ENCODE measurements at places on chromosomes 4 and X. TPM values are rescaled to one million over a fixed set of nuclear protein-coding genes. Genes with fewer than 3 reads are reported as not detected.
A peak's percentile ranks its signal among the peaks of the same experiment; 100 is the strongest.

CYLC1 gene
- not detected for total RNA-seq

DNA sequence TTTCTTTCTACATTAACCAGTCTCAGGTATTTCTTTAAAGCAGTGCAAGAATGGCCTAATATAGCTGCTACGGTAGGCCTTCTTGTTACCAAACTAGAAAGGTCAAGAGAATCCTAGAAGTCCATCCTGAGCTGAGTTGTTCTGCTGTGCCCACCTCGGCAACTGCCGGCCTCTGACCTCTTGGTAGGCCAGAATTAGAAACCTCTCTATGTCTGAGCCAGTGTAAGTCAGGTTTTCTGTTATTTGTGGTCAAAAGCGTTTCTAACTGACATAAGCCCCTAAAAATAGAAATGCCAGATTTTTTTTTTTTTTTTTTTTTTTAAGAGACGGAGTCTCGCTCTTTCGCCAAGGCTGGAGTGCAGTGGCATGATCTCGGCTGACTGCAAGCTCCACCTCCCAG lies 43.1 kb downstream of the SOWAHB start:
- H3K4me1 ChIP-seq, result no peaks in the 10 kb centered on the region
- H3K4me3 ChIP-seq, result no peak overlapping the region
- no peak for DNase-seq
- H3K27ac ChIP-seq, result no peak overlapping the region
- no peaks in the 10 kb centered on the region for H3K36me3 ChIP-seq

CDX4 gene
- not detected for total RNA-seq

DNA sequence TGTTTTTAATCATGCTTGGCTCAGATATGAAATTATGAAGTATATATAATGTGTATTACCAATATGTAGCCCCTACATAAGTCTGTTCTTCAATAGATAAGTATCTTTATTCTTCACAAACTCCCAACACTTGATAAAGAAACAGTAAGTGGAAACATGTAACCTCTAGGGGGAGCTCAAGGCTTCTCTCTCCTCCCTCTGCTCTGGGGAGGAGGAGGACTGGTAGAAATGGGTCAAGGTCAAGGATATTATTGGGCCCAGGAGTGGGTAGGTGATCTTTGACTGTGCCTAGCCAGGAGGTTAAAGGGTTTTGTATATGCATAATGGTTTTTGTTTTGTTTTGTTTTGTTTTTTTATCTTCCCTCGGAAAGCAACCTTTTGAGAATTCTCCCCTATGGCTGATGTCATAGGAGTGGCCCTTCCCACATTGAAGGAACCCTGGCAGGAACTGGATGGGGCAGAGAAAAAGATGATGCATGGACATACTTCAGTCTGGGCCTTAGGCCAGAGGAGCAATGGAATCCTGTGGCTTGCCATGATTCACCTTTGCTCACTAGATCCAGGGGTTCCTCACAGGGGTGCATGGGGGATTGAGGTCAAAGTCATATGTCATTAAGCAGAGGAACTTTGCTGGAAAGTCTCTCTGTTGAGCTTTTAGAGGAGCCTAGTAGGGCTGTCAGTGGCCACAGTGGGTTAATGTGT lies 460.3 kb downstream of the MID1IP1 start:
- no peak for DNase-seq
- no peaks in the 10 kb centered on the region for H3K36me3 ChIP-seq
- H3K27me3 ChIP-seq, result peaks cover 8% of the 10 kb centered on the region
- H3K4me3 ChIP-seq, result no peak overlapping the region
- no peaks in the 10 kb centered on the region for H3K4me1 ChIP-seq
- no peak overlapping the region for H3K27ac ChIP-seq

- no peaks in the 10 kb centered on the region for H3K27me3 ChIP-seq
- DNase-seq, result peak; percentile 44
- no peaks in the 10 kb centered on the region for H3K4me1 ChIP-seq
- H3K27ac ChIP-seq, result no peak overlapping the region
- no peaks in the 10 kb centered on the region for H3K36me3 ChIP-seq
Measured at GRCh38 chrX:19887911-19888879, 795 bp upstream of the SH3KBP1 start.

- H3K36me3 ChIP-seq, result no peaks in the 10 kb centered on the region
- H3K4me3 ChIP-seq, result no peak overlapping the region
- peak overlapping the region; percentile 46 for H3K27ac ChIP-seq
- no peak for DNase-seq
- no peaks in the 10 kb centered on the region for H3K27me3 ChIP-seq
Measured at GRCh38 chr4:169256856-169257761, 13.6 kb downstream of the SH3RF1 start.

GRCh38 chr4:186205156-186205555 lies 13.8 kb downstream of the CYP4V2 start:
- H3K4me1 ChIP-seq, result no peaks in the 10 kb centered on the region
- H3K27ac ChIP-seq, result peak overlapping the region; percentile 76
- DNase-seq, result no peak
- H3K27me3 ChIP-seq, result no peaks in the 10 kb centered on the region
- no peak overlapping the region for H3K4me3 ChIP-seq
- H3K36me3 ChIP-seq, result no peaks in the 10 kb centered on the region

DNA sequence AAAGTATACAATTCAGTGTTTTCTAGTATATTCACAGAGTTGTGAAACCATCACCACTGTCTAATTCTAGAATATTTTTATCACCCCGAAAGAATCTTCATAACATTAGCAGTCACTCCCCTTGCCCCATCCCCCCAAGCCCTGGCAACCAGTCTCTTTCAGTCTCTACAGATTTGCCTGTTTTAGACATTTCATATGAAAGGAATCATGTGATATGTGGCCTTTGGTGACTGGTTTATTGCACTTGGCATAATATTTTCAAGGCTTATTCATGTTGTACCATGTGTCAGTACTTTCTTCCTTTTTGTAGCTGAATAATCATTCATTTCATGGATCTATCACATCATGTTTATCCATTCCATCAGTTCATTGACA lies 371.7 kb downstream of the AFF2 start:
- no peaks in the 10 kb centered on the region for H3K36me3 ChIP-seq
- no peak for DNase-seq
- no peak overlapping the region for H3K27ac ChIP-seq
- peaks cover under 1% of the 10 kb centered on the region for H3K27me3 ChIP-seq
- no peaks in the 10 kb centered on the region for H3K4me1 ChIP-seq

DNA sequence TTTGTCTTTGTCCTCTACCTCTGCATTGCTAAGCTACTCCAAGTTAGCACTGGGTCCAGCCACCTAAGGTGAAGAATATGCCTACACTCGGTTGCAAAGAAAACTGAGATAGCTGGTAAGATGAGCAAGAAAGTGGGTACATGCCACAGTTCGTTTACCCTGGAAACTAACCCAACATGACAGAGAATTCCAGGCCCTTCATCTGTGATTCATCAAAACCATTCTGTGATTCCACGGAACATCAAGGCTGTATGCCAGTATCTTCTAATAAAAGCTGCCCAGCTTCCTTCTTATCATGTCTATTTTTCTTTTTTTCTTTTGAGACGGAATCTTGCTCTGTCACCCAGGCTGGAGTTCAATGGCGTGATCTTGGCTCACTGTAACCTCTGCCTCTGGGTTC lies 58.7 kb upstream of the SPANXC start:
- no peaks in the 10 kb centered on the region for H3K4me1 ChIP-seq
- H3K36me3 ChIP-seq, result no peaks in the 10 kb centered on the region
- H3K4me3 ChIP-seq, result no peak overlapping the region
- DNase-seq, result no peak

GRCh38 chr4:174207367-174207766 lies 76.1 kb downstream of the FBXO8 start:
- H3K4me1 ChIP-seq, result no peaks in the 10 kb centered on the region
- no peak overlapping the region for H3K27ac ChIP-seq
- H3K27me3 ChIP-seq, result peaks cover 14% of the 10 kb centered on the region
- no peak overlapping the region for H3K4me3 ChIP-seq
- DNase-seq, result no peak

DNA sequence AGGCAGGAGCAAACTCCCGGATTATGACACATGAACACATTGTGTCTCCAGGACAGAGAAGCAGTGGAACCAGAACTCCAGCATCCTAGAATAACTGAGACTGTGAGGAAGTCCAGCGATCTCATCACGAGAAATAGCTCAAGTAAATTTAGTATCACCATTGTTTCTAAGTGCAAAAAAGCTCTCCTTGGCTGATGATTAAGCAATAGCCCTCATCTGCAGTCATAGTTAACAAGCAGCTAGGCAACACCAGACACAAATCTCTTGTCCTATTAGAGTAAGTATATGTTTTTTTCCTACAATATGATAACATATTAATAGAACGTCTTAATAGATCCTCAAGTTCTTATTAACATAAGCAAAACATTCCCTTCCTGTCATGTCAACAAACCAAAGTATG lies 2.4 kb upstream of the CFAP299 start:
- peaks cover 5% of the 10 kb centered on the region for H3K27me3 ChIP-seq
- H3K4me3 ChIP-seq, result no peak overlapping the region
- H3K4me1 ChIP-seq, result peaks cover 9% of the 10 kb centered on the region
- no peak overlapping the region for H3K27ac ChIP-seq
- no peaks in the 10 kb centered on the region for H3K36me3 ChIP-seq

DNA sequence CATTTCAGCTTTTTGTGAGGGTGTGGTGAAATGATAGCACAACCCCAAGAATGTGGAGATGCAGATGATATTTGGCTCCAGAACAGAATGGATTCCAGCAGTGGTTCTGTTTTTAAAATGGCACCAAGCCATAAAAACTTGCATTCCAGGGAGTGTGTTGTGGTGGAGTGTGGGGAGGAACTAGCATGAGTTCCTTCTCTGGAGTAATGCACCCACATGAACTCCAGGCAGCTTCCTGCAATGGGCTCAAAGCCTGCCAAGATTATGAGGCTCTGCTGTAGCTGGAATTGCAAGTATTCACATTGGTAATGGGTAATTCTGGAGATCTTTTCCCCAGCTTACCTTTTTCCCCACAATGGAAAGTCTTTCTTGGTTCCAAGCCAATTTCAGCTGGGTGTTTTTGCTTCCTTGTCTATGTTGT lies 161.4 kb downstream of the RAB28 start:
- H3K27ac ChIP-seq, result no peak overlapping the region
- no peaks in the 10 kb centered on the region for H3K27me3 ChIP-seq
- no peaks in the 10 kb centered on the region for H3K4me1 ChIP-seq
- no peak overlapping the region for H3K4me3 ChIP-seq

MAGED4B gene
- total RNA-seq, result 5.8 TPM

DNA sequence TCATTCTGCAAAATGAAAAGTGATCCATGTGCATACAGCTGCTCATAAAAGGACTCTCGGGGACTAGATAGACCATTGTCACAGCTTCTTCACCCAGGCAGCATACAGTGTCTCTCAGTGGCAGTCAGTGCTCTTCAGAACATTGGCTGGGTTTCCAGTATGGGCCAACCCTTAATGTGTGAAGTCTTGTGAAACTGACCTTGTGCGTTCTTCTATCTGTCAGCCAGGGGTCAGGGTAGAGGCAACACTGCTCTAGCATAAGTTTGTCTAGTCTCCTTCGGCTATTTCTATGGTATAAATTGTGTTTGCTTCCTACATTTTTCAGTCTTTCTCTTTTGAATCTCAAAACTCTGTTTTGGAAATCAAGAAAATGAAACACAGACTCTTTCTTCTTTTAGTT lies 37.0 kb upstream of the SMIM31 start:
- no peaks in the 10 kb centered on the region for H3K36me3 ChIP-seq
- DNase-seq, result no peak
- H3K4me3 ChIP-seq, result no peak overlapping the region
- no peaks in the 10 kb centered on the region for H3K4me1 ChIP-seq
- H3K27ac ChIP-seq, result no peak overlapping the region

DNA sequence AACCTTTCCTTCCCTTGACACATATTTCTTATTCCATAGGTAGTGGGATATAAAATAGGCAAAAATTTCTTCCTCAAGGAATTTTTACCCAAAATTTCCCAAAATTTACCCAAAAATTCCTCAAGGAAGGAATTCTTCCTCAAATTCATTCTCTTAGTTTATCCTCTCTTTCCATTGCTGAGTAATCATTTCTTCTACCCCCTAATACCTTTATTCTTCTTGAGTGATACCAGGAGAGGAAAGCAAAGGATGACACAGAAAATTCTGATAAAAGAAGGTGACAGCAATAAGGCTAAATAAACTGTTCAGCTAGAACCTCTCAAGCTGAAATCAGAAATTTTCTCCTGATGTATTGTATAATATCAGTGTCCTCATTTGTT lies 191.4 kb upstream of the MAB21L2 start:
- no peak overlapping the region for H3K4me3 ChIP-seq
- no peaks in the 10 kb centered on the region for H3K36me3 ChIP-seq
- no peak overlapping the region for H3K27ac ChIP-seq
- DNase-seq, result no peak
- H3K4me1 ChIP-seq, result no peaks in the 10 kb centered on the region
- H3K27me3 ChIP-seq, result no peaks in the 10 kb centered on the region

GRCh38 chr4:14018191-14018853 lies 390.8 kb upstream of the BOD1L1 start:
- H3K4me3 ChIP-seq, result no peak overlapping the region
- no peaks in the 10 kb centered on the region for H3K4me1 ChIP-seq
- no peak overlapping the region for H3K27ac ChIP-seq
- no peak for DNase-seq
- no peaks in the 10 kb centered on the region for H3K27me3 ChIP-seq

All from adrenal gland (tissue), 19 donors.